ENCODE measurements at places on chromosomes 1 and 21.

DNA sequence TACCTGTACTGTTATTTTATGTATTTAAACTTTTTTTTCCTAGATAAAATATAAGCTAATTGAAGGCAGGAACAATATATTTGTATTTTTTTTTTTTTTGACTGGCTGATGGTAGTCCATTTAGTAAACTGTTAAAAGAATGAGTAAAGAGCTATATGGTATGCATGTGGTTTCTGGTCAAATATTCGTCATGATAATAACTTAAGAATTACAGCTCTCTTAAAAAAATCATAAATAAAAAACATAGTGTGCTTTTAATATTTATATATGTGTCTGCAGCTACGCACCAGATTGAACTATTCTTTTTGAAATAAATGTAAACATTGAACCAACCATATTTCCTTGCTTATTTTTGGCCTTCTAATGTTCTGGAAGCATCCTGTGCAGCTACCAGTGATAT is 272.3 kb upstream of the C1orf105 start:
- DNase-seq = no peak

DNA sequence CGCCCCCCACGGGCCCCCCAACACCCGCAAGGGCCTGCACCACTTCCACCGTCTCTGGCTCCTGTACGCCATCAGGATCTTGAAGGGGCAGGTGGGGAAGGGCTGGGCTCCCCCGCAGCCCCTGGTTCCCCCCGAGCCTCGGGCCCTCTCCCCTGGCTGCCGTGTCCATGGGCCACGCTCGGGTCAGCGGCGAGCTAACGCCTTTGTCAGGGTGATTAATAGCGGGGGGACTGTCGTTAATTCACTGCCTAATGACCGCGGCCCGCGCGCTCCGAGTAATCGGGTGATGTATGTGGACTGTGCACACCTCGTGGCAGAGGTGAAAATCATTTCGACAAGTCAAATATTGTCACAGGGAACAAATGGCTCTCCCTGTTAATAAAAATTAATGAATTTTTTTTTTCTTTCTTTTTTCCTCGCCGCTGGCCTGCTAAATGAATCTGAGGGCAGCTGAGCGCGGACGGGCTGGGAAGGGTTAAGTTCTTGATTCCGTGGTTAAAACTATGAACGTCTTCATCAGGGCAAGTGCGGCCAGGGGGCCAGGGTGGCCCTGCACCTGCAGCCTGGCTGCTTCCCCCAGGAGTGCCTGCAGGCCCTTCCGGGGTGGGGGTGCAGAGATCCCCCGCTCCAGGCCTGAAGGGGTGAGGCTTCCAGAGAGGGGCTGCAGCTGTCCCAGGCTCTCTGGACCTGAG is 100.8 kb downstream of the PRDM16 start:
- DNase-seq = no peak

DNA sequence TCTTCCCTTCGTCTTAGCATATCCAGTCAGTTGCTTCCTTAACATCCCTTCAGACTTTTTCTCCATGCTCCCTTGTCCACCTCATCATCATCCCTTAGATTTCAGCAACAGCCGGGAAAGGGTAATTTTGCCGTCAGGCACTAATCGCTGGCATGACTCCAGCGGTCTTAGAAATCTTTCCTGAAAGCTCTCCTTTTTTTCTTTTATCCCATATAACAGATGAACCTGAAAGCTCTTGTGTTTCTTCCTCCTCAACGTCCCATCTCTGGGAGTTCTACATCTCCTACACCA is 10.4 kb upstream of the BOLA1 start:
- DNase-seq = no peak

- DNase-seq = no peak
Measured at GRCh38 chr1:230745071-230745470, 2.1 kb upstream of the CAPN9 start.

- no peak for DNase-seq
Measured at GRCh38 chr1:42742617-42743316, 2.7 kb upstream of the CLDN19 start.
